ENCODE measurements at places on chromosomes 2 and 18.

DNA sequence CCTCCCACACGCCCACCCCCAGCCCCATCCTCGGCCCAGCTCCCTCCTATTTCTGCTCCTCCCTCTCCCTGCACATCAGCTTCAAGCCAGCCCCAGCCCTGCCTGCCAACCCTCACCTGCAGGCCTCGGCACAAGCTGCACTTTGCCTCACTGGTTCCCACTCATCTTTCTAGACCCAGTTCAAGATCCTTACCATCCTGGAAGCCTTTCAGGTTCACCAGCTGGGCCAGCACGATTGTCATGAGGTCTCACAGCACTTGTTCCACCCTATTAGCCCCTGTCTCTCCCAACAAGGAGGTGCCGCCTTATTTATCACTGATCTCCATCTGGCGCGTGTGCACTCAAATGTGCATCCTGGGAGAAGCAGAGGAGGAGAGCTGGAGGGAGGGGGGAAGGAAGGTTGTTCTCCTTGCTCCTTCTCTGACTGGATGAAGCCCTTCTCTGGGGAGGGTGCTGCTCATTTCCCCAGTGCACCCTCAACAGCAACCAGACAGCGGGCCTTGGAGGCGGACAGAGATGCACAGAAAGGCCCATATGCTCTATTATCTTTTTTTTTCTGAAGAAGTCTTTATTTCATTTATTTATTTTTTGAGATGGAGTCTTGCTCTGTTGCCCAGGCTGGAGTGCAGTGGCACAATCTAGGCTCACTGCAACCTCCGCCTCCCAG lies 15.5 kb upstream of the BIN1 start:
- DNase-seq, result no peak

DNA sequence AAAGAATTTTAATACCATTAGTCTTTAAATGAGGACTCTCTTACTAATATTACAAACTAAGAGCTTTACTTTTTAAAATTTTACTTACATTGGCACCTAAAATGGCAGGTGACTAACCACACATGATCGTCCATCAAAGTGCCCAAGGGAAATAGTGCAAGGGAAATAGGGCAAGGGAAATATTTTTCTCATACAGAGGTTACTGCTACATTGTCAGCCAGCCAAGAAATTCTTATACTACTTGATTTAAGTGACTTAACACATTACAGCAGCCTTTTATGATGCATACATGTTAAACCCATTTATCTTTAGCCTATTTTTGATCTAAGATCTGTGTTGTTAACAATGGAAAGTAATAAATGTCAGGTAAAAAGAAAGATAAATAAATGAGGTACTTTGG lies 587.2 kb upstream of the PKDCC start:
- no peak for DNase-seq

DNA sequence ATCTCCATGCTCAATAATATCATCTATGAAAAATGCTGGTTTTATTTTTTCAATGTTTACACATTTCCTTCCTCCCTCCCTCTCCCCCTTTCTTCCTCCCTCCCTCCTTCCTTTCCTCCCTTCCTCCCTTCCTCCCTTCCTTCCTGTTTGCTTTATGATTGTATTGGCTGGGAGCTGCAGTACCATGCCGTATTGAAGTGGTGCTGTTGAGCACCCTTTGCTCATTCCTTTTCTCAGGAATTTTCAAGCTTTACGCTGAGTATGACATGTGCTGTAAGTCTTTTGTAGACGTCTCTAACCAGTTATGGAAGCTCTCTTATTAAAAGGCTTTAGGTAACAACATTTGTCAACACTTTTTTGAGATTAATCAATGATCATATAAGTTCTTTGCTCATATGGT lies 100.4 kb downstream of the SNTG2 start:
- DNase-seq, result no peak

GRCh38 chr18:32915516-32915915 lies 142.7 kb upstream of the KLHL14 start:
- DNase-seq, result no peak

DNA sequence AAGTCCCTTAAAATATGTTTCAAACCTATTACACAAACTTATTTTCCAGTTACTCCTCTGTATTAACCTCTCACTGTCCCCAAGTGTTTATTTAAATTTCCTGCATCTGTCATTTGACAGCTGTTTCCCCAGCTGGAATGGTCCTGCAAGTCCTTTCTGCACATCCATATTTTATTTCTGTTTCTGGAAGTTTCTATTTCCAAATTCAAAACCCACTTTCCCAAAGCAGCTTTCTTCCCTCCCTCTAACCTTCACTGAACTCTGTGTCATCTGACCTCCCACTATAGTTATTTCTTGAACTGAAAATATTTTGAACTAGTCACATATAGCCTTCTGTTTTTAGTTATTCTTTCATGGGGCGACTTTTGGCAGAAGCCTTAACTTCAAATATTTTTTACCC lies 459.4 kb upstream of the MC4R start:
- DNase-seq, result no peak

- DNase-seq, result no peak
Observed at GRCh38 chr2:31563273-31563839, 17.4 kb downstream of the SRD5A2 start.

DNA sequence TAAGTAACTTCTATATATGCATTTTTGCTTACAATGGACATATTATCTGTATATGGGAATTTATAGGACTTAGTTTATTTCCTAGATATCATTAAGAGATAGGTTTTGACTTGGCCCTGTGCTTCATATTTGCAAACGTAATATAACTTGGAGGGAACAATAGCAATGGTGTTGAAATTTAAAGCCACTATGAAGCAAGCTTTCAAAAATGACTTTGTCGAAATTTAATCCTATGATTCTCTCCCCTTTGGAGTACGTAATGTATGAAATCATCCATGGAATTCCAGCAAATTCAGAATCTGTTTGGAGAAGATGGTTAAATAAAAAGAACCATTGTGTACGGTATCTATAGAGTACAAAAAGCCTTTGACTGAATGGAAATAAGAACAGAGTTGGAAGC lies 486.3 kb downstream of the ARHGAP15 start:
- no peak for DNase-seq

- no peak for DNase-seq
Observed at GRCh38 chr2:99399063-99399462, 61.9 kb downstream of the EIF5B start.

DNA sequence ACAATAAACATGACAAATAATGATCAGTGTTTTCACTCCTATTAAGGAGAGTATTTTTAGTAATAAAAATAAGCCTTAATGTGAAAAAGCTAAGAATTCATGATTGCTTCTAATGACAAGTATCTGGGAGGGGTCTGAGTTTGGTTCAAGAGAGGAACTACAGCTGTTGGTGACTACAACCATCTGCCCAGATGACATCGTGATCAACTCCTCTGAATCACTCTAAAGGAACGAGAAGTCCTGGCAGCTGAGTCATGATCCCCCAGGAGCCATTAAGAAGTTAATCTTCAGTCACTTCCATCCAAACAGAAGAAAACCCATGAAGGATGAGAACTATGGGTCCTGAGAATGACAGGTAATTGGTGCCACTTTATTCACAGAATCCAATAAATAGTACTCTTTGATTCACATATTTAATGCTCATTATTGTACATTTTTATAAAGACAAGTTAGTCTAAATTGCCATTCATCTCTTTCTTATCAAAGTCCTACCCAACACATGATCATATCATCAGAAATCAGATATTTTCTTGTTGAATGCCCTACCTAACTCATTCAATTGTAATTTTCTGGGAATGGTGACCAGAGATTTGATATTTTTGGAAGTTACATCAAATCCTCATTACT lies 6.8 kb downstream of the TFPI start:
- DNase-seq, result no peak

DNA sequence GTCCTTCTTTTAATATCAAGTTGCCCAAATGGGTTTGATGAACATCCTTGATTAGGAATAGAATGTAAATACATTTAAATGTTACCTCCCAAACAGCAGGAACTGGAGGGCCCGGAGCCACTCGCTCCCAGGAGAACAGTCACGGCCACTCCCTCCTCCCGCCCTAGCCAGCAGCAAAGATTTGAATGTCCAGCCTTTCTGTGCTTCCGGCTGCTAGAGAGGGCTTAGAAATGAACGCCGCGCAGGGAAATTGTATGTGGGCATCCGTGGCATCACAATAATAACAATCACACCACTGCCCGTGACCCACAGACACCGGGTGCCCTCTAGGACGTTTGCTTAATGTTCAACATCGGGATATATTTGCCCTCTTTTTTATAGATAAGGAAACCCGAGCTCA lies 164.9 kb upstream of the SALL3 start:
- no peak for DNase-seq

GRCh38 chr18:52409727-52410126 lies 69.7 kb downstream of the DCC start:
- no peak for DNase-seq

DNA sequence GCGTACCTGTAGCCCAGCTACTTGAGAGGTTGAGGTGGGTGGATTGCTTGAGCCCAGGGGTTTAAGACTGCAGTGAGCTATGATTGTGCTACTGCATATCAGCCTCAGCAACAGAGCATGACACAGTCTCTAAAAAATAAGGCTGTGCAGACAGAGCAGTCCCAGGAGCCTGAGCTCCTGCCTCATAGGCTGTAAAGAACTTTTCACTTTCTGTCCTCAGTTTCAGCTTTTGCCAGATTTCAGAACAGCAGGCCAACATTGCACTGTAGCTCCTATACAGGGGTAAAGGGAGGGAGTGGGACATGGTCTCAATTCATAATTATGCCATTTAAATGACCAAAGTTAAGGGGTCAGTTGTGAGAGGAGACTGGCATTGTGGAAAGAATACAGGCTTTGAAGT lies 150.6 kb downstream of the GALNT1 start:
- no peak for DNase-seq

DNA sequence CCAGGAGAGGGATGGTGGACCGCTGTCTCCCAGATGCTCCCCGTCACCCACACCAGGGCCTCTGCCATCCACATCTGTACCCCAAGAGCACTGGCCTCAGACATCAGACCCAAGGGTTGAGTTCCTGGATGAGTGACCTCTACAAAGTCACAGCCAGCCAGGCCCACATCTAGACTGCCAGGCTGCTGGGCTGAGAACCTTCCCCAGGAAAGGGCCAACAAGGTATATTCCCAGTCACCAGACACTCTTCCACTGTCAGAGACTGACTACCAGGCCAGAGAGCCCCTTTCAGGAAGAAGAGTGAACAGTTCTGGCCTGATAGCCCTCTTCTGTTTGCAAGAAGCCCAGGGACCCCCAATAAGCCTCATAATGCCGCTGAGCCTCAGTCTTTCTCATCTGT lies 44.3 kb downstream of the C1QL2 start:
- DNase-seq, result no peak

- DNase-seq, result no peak
Observed at GRCh38 chr18:24089076-24089475, 49.8 kb upstream of the CABYR start.

DNA sequence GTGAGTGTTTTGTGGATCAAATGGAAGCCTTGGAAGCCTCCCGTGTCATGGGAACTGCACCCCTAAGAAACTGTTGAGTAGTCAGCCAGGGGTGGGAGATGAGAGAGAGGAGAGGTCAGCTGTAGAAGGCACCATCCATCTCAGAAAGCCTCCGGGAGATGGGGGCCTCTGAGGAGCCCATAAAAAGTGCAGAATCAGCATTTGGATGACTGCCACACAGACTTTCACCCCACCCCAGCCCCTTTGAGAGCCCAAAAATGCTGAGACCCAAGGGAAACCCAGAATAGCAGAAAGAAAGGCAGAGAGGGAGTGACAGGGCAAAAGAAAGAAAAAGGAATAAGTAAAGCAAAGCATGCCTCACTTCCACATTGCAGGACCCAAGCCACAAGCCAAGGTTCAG lies 443.1 kb upstream of the ZEB2 start:
- no peak for DNase-seq

- DNase-seq, result no peak
Observed at GRCh38 chr2:181892799-181893435, 1.4 kb downstream of the ITPRID2 start.

DNA sequence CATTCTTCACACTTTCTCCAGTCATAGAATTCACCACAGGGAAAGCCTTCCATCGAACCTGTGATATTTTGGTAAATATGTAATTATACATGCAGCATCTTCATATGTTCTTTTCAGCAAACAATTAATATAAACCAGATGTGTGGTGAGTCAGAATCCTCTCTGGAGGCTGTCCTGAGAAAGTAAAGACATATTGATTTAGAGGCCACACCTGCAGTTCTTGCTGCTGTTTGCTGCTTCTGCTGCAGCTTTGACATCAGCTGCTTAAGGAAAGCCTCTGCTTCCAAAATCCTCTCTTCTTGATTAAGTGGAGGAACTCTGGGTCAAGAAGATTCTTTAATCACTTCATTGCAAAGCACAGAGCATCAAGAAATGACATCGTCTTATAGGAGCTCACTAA lies 568.8 kb upstream of the ZEB2 start:
- no peak for DNase-seq

DNA sequence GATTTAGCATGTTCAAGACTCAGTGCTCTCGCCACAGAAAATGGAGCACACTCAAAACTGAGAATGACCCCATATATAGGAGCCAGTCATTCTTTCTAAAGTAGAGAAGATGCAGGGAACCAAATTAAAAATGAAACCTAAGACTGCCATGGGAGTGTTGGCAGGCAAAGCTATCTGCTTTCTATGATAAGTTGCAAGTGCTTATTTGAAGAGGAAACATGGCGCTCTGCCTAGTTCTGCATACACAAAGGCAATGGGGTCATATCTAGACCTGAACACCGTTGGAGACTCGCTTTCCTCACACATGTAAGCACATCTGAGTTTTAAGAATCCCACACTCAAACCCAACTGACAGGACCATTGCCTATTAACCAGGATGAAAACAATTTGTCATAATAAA lies 292.5 kb downstream of the ALK start:
- no peak for DNase-seq

DNA sequence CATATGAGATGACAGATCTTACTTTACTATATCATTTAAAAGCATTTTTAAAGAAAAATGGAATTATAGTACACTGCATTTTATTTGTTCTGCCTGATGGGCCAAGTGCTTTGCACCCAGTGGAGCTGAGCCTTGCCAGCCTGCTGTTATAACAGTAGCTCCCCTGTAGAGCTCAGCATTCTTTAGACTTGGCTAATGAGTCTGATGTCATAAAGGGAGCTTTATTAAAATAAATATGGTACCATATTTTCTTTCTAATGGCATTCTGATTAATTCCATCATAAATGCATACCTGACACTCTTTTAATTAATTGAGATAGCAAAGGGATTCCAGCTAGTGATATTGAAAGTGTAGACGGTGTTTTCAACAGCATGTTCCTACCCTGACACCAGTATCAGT lies 40.7 kb downstream of the PARD3B start:
- no peak for DNase-seq

DNA sequence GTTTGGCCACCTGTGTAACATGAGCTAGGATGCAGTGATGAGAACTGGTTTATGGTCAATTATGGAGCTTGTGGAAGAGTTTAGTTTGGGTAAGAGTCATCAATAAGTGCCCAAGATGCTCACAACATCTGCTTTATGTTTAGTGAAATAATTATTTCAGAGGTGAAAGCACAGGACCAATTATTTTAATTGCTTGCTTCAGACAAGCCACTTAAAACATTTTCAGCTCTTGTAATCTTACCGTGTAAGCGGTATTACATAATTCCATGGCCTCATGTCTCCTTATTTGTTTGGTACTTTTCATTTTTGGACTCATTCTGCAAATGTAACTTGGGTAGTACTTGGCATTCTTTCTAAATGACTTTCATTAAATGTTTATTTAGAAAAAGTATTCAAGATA lies 5.4 kb downstream of the B3GNT2 start:
- no peak for DNase-seq

- DNase-seq, result no peak
Observed at GRCh38 chr2:236173036-236173728, 5.0 kb upstream of the GBX2 start.
